ENCODE measurements at places on chromosomes 6 and 20. TPM values are rescaled to one million over a fixed set of nuclear protein-coding genes. Genes with fewer than 3 reads are reported as not detected.
A peak's percentile ranks its signal among the peaks of the same experiment; 100 is the strongest.

TNFRSF6B gene
- 51.9 TPM for polyA plus RNA-seq

TNF gene
- 2.3 TPM for polyA plus RNA-seq

RIMS1 gene
- not detected for polyA plus RNA-seq

PRRT1 gene
- 0.09 TPM for polyA plus RNA-seq

MRAP2 gene
- 3.0 TPM for polyA plus RNA-seq

DNA sequence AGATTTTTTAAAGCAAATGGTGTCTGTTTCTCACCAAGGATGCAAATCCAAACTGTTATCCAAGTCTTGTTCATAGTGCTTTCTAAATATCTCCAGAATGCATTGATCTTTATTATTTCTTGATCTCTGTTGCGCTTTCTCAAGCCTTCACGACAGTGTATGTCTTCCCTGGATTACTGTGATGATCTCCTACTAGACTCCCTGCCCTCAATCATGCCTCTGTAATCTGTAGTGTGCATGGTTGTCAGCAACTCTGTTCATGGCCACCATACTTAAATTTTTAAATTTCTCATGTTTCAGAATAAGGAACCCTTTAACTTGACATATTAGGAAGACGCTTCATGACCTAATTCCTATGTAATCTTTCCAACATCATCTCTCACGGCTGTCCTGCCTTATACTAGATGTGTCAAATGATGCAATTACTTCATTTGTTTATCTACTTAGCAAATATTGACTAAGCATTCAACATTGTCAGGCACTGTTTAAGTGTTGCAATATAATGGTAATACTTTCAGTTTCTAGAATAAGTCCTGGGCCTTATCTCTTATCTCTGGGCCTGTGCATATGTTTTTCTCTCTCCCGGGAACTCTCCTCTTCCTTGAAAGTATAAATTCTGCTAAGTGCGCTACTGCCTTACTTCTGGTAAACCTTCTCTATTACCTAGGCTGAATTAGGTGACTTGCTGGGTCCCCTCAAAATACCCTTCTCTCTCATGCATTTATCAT, 25.6 kb upstream of the AHI1 start:
- no peaks in the 10 kb centered on the region for H3K36me3 ChIP-seq
- no peaks in the 10 kb centered on the region for H3K4me1 ChIP-seq
- no peak for DNase-seq
- no peak overlapping the region for H3K4me3 ChIP-seq
- no peak overlapping the region for H3K27ac ChIP-seq

- no peak overlapping the region for H3K27ac ChIP-seq
- no peak for DNase-seq
- no peak overlapping the region for H3K4me3 ChIP-seq
- no peaks in the 10 kb centered on the region for H3K4me1 ChIP-seq
- H3K36me3 ChIP-seq = no peaks in the 10 kb centered on the region
- no peaks in the 10 kb centered on the region for H3K27me3 ChIP-seq
Measured at GRCh38 chr6:84657486-84657885, 106.9 kb downstream of the TBX18 start.

GRCh38 chr6:141685416-141685815, 447.3 kb upstream of the GJE1 start:
- no peak overlapping the region for H3K27ac ChIP-seq
- H3K36me3 ChIP-seq = no peaks in the 10 kb centered on the region
- H3K4me1 ChIP-seq = no peaks in the 10 kb centered on the region
- no peak for DNase-seq

DNA sequence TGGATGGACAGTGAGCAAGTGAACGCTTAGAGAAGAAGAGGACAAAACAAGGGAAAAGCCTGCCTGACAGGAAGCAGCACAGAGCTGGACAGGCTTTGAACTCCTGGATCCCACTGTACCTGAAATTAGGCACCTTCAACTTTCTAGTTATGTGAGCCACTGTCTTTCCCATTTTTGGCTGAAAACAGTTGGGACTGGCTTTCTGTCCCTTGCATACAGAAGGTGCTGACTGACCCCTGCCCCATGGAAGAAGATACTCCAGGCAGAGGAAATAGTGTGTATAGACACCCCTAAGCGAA, 122.8 kb downstream of the CEBPB start:
- H3K27me3 ChIP-seq = no peaks in the 10 kb centered on the region
- no peak for DNase-seq
- H3K36me3 ChIP-seq = no peaks in the 10 kb centered on the region
- H3K27ac ChIP-seq = no peak overlapping the region
- peaks cover 27% of the 10 kb centered on the region for H3K4me1 ChIP-seq

DNA sequence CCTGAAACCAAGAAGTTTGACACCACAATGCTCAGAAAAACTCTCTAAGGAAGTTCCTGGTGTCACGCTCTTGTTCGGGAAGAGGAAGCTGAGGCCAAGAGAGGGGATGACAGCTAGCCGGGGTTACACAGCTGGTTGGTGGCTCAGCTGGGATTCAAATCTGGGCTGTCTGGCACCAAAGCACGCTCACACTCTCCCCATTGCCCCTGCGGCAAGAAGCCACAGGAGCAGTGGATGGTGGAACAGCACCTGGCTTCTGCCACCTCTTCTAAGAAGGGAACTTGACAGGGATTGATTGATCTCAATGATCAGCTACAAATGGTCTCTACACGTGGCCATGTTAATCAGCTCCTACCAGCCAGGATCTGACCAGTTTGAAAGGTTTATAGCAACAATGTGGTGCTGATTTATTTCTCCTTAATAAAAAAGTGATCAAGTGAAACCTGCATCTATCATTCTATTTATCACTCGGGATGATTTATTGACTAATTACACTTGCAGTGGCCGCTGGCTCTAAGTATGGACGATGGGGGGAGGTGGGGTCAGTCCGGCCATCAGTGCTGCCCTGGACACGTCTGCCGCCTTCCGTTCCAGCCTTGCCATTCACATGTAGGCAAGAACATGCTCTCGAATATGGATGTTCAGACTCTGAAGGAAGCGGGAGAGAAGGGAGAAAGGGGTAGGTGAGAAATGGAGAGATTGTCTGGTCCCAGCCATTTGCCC, 71.9 kb upstream of the TOP1 start:
- H3K27ac ChIP-seq = no peak overlapping the region
- peaks cover 8% of the 10 kb centered on the region for H3K4me1 ChIP-seq
- H3K27me3 ChIP-seq = no peaks in the 10 kb centered on the region
- DNase-seq = no peak
- no peaks in the 10 kb centered on the region for H3K36me3 ChIP-seq

- H3K4me3 ChIP-seq = no peak overlapping the region
- no peaks in the 10 kb centered on the region for H3K36me3 ChIP-seq
- no peak overlapping the region for H3K27ac ChIP-seq
- no peaks in the 10 kb centered on the region for H3K27me3 ChIP-seq
- no peak for DNase-seq
Measured at GRCh38 chr20:56412949-56413348, 889 bp downstream of the CASS4 start.

- no peak for DNase-seq
- H3K36me3 ChIP-seq = no peaks in the 10 kb centered on the region
- H3K27ac ChIP-seq = no peak overlapping the region
- H3K27me3 ChIP-seq = no peaks in the 10 kb centered on the region
- no peak overlapping the region for H3K4me3 ChIP-seq
Measured at GRCh38 chr20:58944610-58945009, 36.4 kb upstream of the NELFCD start.

- H3K36me3 ChIP-seq = no peaks in the 10 kb centered on the region
- H3K27me3 ChIP-seq = peaks cover 4% of the 10 kb centered on the region
- peaks cover 5% of the 10 kb centered on the region for H3K4me1 ChIP-seq
- H3K27ac ChIP-seq = no peak overlapping the region
- DNase-seq = no peak
Measured at GRCh38 chr20:40667503-40667902, 21.5 kb downstream of the MAFB start.

- no peaks in the 10 kb centered on the region for H3K4me1 ChIP-seq
- H3K4me3 ChIP-seq = no peak overlapping the region
Measured at GRCh38 chr6:126060400-126060799, 74.1 kb downstream of the TRMT11 start.

GRCh38 chr6:36838896-36839748, at the start of gene CPNE5:
Gene CPNE5 (minus strand): TSS chr6:36839444. CDS start chr6:36839377, 67 bp downstream.
- peaks cover 4% of the 10 kb centered on the region for H3K4me1 ChIP-seq
- peaks cover 46% of the 10 kb centered on the region for H3K27me3 ChIP-seq
- no peaks in the 10 kb centered on the region for H3K36me3 ChIP-seq
- H3K4me3 ChIP-seq = peak within 1 kb of the TSS; percentile 25
- no peak within 1 kb of the TSS for H3K27ac ChIP-seq
- DNase-seq = no peak

DNA sequence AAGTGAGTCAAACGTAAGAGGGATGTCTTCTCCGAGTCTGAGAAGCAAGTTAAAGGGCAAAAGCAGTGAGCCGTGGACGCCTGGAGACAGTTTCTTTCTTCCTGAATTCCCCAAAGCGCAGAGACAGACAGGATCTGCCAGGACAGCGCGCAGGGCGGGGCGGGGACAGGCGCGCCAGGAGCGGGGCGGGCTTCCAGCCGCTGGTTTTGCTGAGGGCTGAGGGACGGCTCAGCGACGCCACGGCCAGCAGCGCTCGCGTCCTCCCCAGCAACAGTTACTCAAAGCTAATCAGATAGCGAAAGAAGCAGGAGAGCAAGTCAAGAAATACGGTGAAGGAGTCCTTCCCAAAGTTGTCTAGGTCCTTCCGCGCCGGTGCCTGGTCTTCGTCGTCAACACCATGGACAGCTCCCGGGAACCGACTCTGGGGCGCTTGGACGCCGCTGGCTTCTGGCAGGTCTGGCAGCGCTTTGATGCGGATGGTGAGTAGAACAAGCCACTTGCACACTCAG, at the start of gene SCGN:
SCGN (plus strand) TSS at position 209 of the 509 bp plus-strand sequence; CDS start at position 398, 189 bp downstream.
- H3K27me3 ChIP-seq = peaks cover 13% of the 10 kb centered on the region
- no peak within 1 kb of the TSS for H3K27ac ChIP-seq
- H3K4me1 ChIP-seq = no peaks in the 10 kb centered on the region
- no peaks in the 10 kb centered on the region for H3K36me3 ChIP-seq
- no peak for DNase-seq
- peak within 1 kb of the TSS; percentile 4 for H3K4me3 ChIP-seq

GRCh38 chr6:41551086-41551700, 5.0 kb downstream of the FOXP4 start:
- H3K4me3 ChIP-seq = no peak overlapping the region
- no peak overlapping the region for H3K27ac ChIP-seq
- H3K27me3 ChIP-seq = no peaks in the 10 kb centered on the region
- peaks cover 9% of the 10 kb centered on the region for H3K4me1 ChIP-seq
- DNase-seq = no peak
- H3K36me3 ChIP-seq = peaks cover 4% of the 10 kb centered on the region

DNA sequence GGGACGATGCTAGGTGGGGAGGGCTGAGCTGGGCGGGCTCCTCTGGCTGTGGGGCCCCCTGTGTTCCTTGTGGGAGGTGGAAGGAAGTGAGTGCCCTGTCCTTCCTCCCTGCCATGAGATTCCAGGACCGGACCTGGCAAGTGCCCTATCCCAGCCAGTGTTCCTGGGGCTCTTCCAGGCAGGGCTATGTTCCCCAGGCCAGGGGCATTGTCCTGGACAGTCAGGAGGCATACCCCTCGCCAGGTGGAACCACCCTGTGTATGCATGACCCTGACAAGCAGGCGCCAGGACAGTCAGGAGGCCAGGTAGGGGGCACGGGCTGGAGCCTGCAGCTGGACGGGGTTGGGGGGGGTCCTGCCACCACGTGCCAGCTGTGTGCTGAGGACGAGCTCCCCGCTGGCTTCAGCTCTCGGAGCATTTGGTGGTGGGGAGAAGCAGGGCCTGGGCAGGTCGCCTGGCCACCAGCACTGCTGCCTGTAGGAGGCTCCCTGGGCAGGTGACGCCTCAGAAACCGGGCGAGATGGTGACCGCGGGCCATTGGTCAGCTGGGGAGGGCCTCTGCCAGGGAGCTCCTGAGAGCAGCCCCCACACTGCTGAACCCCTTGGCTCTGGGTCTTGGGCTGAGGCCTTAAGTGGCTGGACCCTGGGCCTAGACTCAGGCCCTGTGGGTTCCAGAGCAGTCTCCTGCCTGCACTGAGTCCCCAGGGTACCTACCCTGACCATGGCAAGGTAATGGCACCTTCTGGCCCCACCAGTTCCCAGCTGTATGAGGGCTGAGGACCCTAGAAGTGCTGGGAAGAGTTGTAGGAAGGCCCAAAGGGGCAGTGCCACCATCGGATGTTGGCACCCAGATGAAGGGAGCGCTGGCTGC, 694 bp downstream of the SLC17A9 start:
- no peak for DNase-seq
- H3K27me3 ChIP-seq = peaks cover 4% of the 10 kb centered on the region
- no peak overlapping the region for H3K4me3 ChIP-seq
- H3K36me3 ChIP-seq = peaks cover 5% of the 10 kb centered on the region
- peaks cover 3% of the 10 kb centered on the region for H3K4me1 ChIP-seq

GRCh38 chr6:31293343-31293742, 21.5 kb upstream of the HLA-C start:
- no peaks in the 10 kb centered on the region for H3K4me1 ChIP-seq
- H3K4me3 ChIP-seq = no peak overlapping the region
- no peaks in the 10 kb centered on the region for H3K36me3 ChIP-seq
- H3K27me3 ChIP-seq = no peaks in the 10 kb centered on the region
- no peak for DNase-seq

DNA sequence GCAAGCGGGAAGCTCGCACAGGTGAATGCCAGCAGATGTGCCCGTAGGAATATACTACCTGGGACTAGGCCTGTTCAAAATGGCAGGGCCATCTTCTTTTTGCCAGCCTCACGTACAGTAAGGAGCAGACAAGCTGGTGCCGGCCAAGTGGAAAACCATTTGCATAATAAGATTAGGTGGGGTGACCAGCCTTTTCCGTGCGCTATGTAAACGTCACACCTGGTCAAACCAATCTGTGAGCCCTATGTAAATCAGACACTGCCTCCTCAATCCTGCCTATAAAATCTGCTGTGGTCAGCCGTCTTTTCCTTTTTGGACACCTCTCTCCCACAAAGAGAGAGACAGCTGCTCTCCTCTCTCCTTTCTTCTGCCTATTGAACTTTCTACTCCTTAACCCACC, 60.8 kb upstream of the TMEM30A start:
- H3K36me3 ChIP-seq = no peaks in the 10 kb centered on the region
- no peak overlapping the region for H3K27ac ChIP-seq
- no peaks in the 10 kb centered on the region for H3K4me1 ChIP-seq
- no peak for DNase-seq
- no peak overlapping the region for H3K4me3 ChIP-seq
- H3K27me3 ChIP-seq = peaks cover 17% of the 10 kb centered on the region

DNA sequence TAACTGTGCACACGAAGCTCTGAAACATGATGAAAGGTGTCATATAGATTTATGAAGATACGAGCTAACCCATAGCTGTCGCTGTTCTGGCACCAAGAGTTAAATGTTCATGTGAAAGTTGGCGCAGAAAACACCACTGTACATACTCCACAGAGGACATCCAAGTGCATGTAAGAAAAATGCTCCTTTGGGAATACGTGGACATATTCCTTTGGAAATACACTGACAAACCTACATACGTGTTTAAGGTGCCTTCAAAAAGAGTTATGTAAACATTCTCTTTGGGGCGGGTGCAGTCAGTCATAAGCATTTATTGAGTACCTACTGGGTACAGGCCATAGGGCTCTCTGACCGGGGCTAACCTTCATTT, 723 bp upstream of the ARID1B start:
- H3K36me3 ChIP-seq = no peaks in the 10 kb centered on the region
- no peaks in the 10 kb centered on the region for H3K27me3 ChIP-seq
- peak overlapping the region; percentile 81 for H3K4me3 ChIP-seq

DNA sequence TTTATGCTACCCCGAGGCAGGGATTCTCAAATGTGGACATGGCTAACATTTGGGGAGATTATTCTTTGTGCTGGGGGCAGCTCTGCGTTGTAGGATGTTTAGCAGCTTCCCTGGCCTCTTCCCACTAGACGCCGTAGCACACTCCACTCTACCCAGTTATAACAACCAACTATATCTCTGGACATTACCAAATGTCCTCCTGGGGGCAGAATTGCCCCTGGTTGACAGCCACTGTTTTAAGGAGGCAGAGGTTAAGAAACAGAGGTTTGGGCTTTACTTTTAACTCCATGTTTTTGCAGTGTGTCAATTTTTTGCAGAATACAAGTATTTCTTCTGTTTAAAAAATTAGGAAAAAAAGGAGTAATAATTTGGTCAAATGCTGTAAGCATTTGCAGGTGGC, 56.2 kb upstream of the BMP6 start:
- no peak overlapping the region for H3K27ac ChIP-seq
- no peak overlapping the region for H3K4me3 ChIP-seq
- H3K36me3 ChIP-seq = no peaks in the 10 kb centered on the region
- DNase-seq = no peak
